ENCODE measurements at places on chromosomes 6 and 20.

- no peak for DNase-seq
Measured at GRCh38 chr6:38114976-38115625, 295.6 kb downstream of the ZFAND3 start.

DNA sequence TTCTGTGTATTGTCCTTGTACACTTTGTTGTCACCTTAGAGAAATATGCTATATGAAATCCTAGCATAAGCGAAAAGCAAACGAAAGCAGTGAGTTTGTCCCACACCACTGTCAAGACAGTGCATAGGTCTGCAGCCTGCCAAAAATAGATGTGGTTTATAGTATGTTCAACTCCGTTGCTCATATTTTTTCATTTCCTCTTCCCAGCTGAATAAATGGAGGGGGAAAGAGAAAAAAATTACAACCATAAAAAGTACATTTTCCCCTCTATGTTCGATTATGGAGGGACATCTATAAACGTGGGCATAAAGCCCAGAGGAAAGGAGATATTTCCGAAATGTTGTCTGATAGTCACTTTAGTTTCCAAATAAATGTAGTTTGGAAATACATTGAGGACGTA is 25.8 kb downstream of the PRL start:
- no peak for DNase-seq

DNA sequence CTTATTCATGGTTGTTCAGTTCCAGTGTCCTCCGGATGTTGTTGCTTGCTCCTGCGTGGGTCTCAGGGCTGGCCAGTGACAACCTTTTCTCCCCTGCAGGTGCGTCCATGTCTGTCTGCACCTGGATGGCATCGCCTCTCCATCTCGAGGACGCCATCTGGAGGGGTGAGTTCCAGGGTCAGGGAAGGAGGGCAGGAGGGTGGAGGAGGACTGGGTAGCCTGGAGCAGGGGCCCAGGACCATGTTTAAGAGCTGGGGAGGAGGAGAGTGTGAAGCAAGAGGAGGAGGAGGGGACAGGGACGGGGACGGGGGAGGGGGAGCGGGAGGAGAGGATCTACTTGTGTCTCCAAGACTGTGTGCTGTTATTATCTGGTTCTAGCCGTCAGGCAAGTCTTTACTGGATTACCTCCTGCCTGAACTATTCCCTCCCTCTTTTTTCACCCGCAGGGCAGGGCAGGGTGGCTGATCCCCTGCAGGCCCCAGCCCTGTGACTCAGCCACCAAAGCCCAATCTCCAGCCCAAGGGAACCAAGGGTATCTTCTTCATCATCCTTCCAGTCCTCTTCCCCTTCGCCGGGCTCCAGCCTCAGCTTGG is 32.2 kb upstream of the TULP1 start:
- no peak for DNase-seq

DNA sequence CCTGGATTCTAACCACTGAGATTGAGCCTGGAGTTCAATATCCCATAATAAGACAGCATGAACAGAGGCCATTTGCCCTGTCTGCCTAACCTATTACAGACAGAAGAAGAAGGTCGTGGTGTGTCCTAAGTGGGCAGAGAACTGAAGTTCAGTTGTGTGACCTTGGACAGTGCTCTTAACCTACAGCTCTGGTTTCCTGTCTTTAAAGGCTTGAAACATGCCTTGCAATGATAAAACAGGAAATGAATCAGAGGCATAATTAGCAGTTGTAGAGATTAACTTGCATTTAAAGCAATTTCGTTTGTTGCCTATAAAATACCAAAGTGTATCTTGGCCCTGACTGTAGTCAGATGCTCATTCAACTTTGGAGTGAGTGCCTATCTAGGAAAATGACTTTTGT is 507.2 kb upstream of the CHD6 start:
- DNase-seq, result no peak

DNA sequence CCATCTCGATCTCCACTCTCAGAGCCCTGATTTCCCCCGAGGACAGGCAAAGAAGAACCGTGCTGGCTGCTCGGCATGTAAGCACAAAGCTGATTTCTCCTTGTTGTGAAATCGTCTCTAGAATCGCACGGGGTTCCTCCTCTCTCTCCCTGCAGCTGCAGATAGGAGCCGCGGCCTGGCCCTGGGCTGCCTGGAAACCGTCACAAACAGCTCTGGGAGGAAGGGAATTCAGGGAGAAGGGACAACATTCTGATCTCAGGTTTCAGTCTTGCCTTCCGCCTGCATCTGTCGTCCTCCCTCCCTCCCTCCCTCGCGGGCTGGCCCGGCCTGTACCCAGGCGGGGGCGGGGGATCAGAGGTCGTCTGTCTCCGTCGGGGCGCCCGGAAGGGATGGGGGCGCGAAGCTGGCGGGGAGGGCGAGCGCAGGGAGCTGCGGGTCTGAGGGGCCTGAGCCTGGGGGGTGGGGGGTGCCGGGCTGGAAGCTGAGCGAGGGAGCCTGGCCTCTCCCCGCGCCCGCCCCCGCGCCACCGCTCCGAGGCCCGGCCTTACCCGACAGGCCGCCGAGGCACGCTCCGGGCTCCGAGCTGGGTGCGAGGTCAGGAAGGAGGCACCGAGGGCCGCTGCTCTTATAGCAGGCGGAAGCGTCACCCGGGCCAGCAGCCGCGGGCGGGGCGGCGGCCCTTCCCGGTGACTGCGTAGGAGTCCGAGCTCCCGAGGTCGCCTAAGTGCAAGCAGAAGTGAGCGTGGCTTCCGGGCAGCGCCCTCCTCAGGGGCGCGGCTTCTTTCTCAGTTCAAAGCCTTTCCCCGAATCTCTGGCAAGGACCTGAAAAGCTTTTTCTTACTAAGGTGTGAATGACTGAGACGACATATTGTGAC is at the start of gene SERPINB1:
Gene SERPINB1, minus strand, starts transcription at position 600 of the 875 bp plus-strand sequence. CDS start 1,277 bp downstream, outside the sequence.
- DNase-seq, result peak; percentile 88
